ENCODE measurements at places on chromosomes 2 and 18.

DNA sequence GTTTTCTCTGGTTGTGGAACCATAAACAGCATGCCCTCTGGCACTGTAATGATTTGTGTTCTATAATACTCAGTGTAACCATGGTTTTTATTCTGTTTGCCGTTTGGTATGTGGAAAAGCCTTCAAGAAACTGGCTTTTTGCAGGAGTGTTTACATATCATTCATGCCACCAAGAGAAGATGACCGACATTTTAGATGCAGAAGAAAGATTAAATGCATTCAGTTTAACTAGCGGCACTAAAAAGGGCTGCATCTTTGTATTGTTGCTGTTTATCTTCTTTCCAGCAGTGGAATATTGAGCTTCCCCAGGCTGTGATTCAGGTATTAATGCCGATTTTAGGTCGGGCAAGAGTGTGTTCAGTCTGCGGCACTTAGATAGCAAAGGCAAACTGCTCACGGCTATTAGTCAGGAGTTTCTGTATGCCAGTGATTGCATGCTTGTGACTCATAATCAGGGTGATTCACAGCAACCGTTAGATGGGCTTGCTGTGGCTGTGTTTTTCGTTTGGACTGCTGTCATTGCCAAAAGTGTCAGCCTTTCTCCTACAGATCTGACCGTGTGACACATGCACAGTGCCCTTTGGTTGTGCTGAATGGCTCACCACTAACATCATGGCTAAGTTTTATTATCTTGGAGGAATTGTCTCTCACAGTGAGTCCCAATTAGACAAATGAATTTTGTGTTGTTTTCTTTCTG lies 479.7 kb downstream of the PARD3B start:
- DNase-seq = no peak

DNA sequence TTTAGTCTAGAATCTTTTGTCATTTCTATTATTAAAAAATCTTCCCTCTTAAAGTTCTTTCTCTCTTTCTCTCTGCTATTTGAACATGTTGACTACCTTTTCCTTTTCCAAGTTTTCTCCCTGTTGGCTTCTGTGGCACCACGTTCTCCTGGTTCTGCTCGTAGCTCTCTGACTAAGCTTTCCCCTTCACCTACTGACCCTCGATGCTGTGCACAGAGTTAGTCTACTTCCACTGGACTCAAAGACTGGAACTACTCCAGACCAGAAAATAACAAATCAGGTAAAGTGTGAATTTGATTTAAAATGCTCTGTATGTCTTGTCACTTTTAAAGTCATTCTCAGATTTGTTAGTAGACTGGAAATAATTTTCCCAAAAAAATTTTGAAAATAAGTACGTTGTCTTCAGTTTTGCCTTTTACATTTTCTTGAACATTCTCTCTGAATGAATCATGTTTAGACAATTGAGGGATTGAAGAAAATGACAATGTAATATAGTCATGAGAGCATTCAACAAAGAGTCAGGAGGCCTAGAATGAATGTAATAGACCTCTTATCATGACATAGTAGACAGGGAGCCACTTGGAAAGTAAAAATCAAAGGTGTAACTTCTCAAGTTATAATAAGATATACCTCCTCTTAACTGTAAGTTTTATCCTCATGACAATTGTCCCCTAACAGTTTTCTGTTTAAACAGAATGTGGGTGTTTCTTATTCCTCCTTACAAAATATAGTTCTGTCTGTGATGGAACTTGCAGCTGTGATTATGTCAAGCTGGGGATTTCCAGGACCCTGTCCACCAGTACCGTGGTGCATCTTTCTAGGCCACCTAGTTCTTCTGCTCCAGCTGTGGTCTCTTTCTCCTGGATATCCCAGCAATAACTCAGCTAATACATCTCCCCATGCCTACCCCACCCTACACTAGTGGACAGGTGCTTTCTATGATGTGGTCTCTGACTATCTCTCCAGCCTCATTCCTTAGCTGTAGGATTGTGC lies 25.5 kb downstream of the ITPRID2 start:
- DNase-seq = no peak

DNA sequence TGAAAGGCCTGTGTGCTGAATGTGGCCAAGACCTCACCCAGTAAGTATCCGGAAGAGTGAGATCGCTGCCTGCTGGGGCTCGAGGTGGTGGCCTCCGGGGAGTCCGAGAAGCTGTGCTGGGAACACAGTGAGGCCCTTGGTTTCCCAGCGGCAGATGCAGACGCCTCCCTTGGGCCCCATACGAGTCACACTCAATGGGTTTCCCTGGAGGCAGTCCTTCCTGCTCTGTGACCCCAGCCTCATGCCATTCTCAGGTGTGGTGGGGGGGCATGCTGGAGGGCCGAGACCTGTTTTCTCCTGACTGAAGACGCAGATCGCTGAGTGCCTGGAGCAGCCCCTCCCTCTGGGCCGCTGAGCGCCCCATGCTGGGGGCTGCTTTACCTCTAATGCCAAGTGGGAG lies 15.7 kb downstream of the CTDP1 start:
- DNase-seq = no peak

DNA sequence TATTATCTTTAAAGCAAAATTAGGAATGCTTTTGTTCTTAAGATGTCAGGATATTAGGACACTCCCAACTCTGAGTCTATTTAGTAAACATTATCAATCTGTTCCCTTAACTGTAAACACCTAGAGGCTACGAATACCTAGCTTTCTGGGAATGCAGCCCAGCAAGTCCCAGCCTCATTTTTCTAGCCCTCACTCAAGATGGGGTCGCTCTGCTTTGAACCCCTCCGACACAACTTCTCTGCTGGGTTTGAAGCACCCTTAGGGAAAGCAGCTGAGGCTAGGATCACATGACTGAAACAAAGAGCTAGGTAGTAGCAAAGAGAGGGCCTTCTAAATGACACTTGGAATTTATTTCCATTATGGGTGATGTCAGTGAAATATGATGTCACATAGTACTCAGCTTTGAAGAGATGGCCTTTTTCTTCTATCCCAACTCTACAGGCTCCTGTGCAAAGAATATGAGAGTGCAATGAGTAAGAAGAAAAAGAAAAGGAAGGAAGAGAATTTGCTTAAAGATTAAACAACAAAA lies 114.7 kb downstream of the CSRNP3 start:
- DNase-seq = no peak

DNA sequence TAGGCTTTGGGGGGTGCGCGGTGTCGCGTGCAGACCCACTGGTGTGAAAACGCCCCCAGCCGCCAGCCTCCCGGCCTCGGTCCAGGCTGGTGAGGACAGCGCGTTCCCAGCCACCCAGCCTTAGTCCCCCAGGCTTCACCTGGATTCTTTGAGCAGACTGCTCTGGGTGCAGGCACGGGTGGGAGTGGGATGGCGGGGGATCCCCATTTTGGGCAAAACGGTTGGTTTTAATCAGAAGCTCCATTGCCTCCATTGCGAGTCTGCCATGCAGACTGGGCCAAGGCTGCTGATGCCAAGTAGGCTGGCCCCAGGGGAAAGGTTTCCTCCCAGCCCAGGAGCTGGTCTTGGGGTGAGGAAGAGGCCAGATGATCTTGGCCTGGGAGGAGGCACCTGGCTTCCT lies 445 bp downstream of the MLPH start:
- no peak for DNase-seq

- no peak for DNase-seq
Measured at GRCh38 chr2:164600763-164601162, 20.5 kb downstream of the GRB14 start.

- DNase-seq = peak; percentile 31
Measured at GRCh38 chr2:42464631-42465030, 29.2 kb downstream of the KCNG3 start.

- no peak for DNase-seq
Measured at GRCh38 chr2:44429034-44429433, 67.3 kb downstream of the CAMKMT start.

DNA sequence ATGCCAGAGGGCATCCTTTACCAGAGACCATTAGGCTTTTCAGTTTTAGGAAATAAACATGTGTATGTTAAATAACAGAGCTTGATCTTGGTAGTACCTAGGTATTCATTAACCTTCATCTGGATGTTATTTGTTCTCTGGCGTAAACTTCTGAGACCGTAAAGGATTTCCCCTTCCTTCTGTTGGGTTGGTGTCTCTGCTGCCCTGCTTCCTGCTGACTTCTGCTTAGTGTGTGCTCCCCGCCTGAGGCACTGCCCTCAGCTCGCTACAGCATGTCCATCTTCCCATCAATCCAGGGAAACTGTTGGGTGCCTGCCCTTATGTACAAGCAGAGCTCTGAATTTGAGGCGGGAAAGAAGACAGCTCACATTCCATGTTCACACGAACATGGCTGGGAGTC lies 177.9 kb downstream of the TPGS2 start:
- DNase-seq = no peak

DNA sequence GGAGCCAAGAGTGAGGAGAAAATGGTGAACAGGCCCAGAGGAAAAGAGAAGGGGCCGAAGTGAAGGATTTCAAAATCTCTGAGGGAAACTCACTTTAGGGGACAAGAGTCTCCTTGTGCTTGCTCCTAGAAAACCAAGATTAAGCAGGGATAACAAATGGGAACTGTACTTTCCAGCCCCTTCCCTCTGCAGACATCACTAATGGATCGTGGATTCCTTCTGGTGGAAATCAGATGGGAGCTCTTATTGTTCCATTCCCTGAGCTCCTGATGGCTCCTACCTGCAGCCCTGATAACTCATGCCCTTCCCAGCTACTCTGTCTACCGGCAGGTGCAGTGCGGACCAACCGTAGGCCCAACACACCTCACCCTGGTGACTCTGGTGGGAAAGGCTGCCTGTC lies 20.6 kb upstream of the RESP18 start:
- DNase-seq = no peak

- DNase-seq = no peak
Measured at GRCh38 chr2:8461341-8461740, 220.5 kb upstream of the ID2 start.

- DNase-seq = no peak
Measured at GRCh38 chr18:50289108-50289443, 1.6 kb upstream of the CXXC1 start.

- DNase-seq = no peak
Measured at GRCh38 chr18:10047237-10047636, 133.4 kb downstream of the VAPA start.

GRCh38 chr2:217370391-217370790 lies 510.5 kb upstream of the TNP1 start:
- DNase-seq = no peak

GRCh38 chr2:14903709-14904374 lies 271.3 kb downstream of the LRATD1 start:
- DNase-seq = peak; percentile 89

DNA sequence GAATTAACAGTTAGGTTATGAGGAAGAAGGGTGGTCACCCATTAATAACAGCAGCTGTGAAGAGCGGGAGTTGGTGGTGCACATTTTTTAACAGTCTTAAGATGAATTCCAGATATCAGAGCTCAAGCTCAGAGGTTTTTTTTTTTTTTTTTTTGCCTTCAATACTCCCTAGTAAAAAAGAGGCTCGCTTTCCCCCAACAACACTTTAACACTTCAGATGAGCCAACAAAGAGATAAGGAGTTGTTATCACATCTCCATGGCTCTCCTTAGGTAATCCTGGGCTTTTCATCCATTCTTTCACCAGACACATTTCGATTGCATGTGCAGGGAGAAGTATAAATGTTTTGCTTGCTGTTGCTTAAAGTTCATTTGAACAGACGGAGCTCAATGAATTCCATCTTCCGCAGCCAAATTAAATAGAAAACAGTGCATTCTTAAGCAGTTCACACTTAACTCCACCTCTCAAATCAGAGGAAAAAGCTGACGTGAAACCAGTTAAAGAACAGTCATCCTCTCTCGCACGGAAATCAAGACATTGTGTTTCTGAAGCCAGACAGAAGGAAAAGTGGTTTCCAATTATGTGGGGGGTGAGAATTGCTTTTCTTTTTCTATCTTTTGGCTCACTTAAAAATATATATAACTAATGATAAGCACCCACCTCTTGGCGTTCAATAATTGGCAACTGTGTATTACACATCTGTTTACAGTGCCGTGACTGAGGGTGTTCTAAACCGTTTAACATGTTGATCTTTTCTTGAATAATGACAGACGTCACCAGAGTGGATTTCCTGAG lies 118.2 kb downstream of the ZNF521 start:
- no peak for DNase-seq

DNA sequence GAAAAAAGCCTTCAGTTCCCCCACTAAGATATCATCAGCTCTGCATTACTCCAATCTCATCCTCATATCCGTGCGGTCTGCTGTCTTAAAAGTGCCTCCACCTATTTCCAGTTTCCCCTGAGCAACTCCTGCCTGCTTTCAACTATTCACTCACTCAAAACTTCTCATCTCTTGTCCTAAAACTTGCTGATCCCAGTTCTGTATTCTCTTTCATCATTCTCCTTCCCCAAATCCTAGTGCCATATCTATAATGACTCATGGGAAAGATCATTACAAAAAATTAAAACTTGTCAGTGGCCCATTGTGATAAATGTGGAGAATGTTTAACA lies 20.0 kb downstream of the ACVR1 start:
- no peak for DNase-seq

DNA sequence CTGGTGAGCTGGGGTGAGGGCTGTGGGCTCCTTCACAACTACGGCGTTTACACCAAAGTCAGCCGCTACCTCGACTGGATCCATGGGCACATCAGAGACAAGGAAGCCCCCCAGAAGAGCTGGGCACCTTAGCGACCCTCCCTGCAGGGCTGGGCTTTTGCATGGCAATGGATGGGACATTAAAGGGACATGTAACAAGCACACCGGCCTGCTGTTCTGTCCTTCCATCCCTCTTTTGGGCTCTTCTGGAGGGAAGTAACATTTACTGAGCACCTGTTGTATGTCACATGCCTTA lies 10.5 kb downstream of the PROC start:
- no peak for DNase-seq

DNA sequence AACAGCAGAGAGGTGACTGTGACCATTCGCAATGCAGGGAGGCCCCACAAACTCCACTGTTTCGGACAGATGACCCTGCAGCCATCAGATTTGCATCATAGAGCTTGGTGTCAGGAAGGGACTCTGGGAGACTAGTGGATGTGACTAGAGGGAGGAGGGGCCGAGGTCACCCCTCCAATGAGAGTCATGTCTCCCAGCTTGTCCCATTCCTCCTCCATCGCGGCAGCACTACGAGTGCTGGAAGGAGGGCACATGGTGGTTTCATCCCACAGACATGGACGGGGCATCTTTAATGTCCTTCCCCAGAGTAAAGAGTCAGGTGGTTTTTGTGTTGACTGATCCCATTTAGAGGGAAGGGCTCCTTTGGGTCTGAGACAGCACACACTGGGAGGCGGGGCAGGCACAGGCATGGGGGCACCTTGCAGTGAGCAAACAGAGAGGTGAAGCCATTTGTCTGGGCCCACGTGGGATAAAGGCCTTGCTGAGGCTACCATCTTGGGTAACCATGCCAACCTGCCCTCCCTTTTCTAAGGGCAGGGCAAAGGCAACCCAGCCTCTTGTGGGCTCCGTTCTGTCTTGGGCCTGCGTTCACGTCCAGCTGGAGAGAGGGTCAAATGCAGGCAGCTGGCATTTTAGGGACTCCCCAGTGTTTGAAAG lies 208.1 kb downstream of the ASB1 start:
- no peak for DNase-seq

GRCh38 chr18:5237723-5238370 lies 40.8 kb upstream of the AKAIN1 start:
- peak; percentile 90 for DNase-seq

- DNase-seq = no peak
Measured at GRCh38 chr2:207879536-207879935, 109.8 kb upstream of the FZD5 start.
